ENCODE measurements at places on chromosomes 3 and 15.

GRCh38 chr3:29181872-29182271, 99.0 kb upstream of the RBMS3 start:
- no peak for DNase-seq

- no peak for DNase-seq
Measured at GRCh38 chr3:131914090-131914691, 120.6 kb downstream of the CPNE4 start.

- DNase-seq = no peak
Measured at GRCh38 chr3:14913926-14914778, 33.2 kb upstream of the NR2C2 start.

DNA sequence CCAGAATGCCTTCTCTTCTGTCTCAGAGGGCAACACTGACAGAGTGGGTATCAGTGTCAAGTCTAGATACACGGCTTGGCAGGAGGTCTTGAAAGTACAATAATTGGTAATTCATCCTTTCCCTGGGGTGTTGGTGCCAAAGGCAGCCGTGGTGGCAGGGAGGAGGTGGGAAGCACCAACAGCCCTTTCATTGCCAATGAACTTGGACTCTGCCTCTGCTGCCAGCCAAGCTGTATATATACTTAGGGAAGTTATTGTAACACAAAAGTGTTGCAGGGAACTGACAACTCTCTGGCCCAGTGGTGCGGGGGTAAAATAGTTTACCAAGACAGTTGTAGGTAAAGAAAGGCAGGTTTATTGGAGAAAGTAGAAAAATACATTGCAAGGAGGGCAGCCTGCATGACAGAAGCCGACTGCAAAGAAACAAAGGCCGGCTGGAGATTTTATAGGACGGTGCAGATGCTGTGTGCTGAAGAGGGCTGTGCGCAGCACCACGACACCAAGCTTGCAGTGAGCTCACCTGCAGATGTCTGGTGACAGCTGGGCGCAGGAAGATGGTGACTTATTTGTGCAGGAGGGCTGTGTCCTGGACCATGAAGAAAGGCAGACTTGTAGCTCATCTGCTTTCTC, 4.0 kb upstream of the FAM3D start:
- no peak for DNase-seq

- no peak for DNase-seq
Measured at GRCh38 chr15:67839499-67839928, 331 bp downstream of the RNU6-1 start.

- DNase-seq = no peak
Measured at GRCh38 chr3:51798411-51798963, 19.4 kb upstream of the IQCF6 start.

DNA sequence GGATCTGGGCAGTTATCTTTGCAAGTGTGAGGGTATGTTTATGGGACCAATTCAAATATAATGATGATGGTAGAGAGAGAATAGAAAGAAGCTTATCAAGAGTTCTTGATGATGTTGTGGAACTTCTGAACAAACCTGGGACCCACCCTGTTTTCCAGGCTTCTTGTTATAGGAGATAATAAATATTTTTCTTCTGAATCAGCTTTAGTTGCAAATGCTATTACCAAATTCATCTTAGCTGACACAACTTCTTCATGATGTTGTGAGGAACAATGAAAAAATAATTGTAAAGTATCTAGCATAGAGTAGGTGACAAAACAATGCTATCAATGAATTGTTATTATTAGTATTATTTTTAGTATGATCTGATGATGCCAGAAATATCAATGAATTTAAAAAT, 43.5 kb upstream of the PTX3 start:
- no peak for DNase-seq

- no peak for DNase-seq
Measured at GRCh38 chr3:100402256-100402655, 917 bp downstream of the LNP1 start.

DNA sequence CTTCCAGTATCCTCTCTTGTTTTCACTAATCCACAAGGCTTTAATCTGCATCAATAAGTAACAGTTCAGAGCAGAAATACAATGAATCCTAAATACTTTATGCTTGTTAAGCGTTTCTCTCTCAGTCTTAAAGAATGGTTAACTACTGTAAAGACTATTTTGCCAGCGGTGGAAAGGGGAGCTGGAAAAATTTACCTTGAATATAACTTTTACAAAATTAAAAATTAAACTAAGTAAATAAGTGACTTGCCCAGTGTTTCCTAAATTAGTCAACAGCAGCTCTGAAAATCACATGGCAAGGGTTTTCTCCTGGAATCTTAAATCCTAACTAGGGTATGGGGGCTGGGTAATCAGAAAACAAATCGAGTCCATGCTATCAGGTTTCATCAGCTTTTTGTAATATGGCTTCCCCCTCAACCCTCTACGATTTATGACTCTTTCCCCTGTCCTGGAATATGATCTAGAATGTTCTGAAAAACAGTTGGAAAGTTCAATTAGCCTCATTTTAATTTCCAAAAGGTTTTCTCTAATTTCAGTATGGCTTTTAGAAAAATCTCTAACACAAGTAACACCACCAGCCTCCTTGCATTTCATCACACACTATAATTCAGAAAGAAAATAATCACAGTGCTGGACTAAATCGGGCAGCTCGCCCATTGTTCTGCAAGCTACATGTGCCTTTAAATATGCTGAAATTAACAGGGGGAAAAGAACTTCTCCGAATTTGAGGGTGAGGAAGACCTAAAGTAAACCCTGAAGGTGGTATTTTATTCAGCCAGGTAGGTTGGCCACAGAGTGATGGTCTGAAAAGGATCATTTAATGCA, 133.5 kb downstream of the ADAMTS9 start:
- DNase-seq = no peak

GRCh38 chr3:51024765-51025632, 350.3 kb downstream of the DOCK3 start:
- peak; percentile 63 for DNase-seq

GRCh38 chr3:125191256-125191655, 21.3 kb downstream of the SLC12A8 start:
- DNase-seq = no peak

DNA sequence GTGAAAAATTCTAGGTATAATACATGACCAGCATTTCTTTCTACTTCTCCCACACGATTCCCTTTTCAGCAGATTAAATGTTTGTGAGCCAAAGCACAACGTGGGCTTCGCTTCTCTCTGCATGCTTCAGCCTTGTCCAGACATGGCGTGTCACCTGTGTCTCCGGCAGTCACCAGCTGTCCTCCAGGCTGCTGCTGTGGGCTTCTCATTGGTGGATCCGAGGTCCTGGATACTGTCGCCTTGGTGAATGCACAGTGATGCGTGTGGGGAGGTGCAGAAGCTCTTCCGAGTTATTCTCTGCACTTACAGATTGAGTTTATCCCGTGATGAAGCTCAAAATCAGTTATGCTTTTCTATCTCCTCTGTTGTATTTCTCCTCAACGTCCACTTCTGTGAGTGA, 23.0 kb upstream of the GOLGA8J start:
- DNase-seq = no peak

DNA sequence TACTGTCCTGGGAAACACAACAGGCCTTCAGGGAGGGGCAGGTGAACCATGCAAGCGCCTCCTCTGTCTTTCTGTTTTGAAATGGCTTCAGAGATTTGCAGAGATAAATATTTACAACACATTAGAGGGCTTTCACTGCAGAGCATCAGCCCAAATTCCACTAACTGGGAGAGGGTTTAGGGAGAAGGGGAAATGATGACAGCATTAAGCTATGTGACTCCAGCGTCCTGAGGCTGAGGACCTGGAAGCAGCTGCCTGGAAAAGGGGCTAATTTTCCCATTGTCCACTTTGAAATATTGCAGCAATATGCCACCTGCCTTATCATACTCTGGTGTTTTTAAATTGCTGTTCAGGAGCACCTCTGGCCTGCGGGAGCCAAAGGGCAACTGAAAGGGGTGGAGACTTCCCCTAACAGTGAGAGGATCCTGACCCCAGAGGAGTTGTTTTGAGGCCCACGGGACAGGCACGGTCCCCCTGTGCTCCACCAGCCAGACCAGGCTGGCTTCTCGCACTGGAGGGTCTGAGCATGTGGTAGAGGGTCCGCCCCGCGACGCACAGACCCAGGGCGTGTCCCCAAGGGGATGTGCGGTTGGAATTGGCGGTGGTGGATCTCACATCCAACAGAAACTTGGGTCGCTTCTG, 110.6 kb downstream of the XXYLT1 start:
- no peak for DNase-seq

DNA sequence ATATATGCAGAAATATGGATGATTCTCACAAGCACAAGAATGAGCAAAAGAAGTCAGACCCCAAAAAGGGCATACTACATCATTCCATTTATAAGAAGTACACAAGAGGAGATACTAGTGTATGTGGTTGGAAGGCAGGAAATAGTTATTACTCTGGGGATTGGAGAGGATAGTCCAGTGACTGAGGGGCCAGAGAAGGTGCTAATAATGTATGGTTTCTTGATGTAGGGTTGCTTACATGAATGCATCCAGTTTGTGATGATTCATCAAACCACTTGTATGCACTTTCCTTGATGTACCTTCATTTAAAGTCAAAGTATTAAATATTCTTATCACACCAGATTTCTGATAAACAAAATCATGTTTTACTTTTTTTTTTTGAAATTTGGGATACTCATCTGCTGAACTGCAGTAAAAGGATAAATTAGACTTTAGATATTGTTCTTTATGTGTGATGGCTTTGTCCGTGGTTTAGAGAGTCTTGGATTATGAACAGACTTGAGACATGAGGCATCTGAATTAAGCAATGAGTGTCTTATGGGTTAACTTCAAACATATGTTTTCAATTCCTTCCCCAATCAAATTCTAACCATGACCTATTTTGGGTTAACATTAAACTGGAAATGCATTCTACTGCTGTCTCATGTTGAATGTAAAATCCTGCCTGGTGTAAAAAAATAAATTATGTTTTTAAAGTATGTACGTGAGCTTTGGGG, 171.2 kb downstream of the SEMA6D start:
- DNase-seq = no peak

DNA sequence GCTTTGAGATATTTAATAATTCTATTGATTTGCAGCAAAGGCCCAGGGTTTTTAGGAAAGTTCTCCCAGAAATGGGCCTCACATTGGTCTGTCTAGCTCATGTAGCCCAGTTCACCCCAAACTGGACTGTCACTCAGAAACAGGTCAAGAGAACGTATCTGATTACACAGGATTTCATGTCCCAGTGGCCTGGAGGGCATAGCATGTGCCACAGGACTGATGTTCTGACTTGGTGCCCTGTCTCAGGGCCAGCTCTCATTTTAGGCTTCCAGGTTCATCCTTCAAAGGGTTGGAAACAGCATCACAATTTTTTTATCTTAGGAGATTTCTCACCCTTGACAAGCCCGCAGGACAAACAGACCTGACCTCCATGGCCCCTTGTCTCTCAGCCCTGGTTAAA, 398.4 kb upstream of the AZI2 start:
- no peak for DNase-seq

Measured in activated CD4-positive, alpha-beta T cell treated with anti-CD3 and anti-CD28 coated beads for 1 hour (primary cell).